ENCODE measurements at places on chromosomes 5 and 9. TPM values are rescaled to one million over a fixed set of nuclear protein-coding genes. Genes with fewer than 3 reads are reported as not detected.

The DAPK1 gene
- total RNA-seq, result 0.55 TPM

The RGMB gene
- 25.0 TPM for total RNA-seq

The TGFBI gene
- total RNA-seq, result 11.7 TPM

The FRRS1L gene
- not detected for total RNA-seq

The GABRB2 gene
- not detected for total RNA-seq

The DOCK2 gene
- total RNA-seq, result 182 TPM

The FAM153A gene
- 117 TPM for total RNA-seq

The GNAQ gene
- total RNA-seq, result 40.0 TPM

The COL5A1 gene
- 0.26 TPM for total RNA-seq

The NIPAL4 gene
- total RNA-seq, result 0.26 TPM

The HRCT1 gene
- not detected for total RNA-seq

The ECPAS gene
- 72.5 TPM for total RNA-seq

The LMX1B gene
- not detected for total RNA-seq

The HARS2 gene
- 63.5 TPM for total RNA-seq

The GRM6 gene
- not detected for total RNA-seq

The FGD3 gene
- 329 TPM for total RNA-seq

The PLAC8L1 gene
- 1.8 TPM for total RNA-seq

GRCh38 chr5:141809380-141810096, 68.7 kb downstream of the PCDH1 start:
- DNase-seq, result no peak

GRCh38 chr5:2013301-2014057, 130.8 kb upstream of the IRX4 start:
- no peak for DNase-seq

DNA sequence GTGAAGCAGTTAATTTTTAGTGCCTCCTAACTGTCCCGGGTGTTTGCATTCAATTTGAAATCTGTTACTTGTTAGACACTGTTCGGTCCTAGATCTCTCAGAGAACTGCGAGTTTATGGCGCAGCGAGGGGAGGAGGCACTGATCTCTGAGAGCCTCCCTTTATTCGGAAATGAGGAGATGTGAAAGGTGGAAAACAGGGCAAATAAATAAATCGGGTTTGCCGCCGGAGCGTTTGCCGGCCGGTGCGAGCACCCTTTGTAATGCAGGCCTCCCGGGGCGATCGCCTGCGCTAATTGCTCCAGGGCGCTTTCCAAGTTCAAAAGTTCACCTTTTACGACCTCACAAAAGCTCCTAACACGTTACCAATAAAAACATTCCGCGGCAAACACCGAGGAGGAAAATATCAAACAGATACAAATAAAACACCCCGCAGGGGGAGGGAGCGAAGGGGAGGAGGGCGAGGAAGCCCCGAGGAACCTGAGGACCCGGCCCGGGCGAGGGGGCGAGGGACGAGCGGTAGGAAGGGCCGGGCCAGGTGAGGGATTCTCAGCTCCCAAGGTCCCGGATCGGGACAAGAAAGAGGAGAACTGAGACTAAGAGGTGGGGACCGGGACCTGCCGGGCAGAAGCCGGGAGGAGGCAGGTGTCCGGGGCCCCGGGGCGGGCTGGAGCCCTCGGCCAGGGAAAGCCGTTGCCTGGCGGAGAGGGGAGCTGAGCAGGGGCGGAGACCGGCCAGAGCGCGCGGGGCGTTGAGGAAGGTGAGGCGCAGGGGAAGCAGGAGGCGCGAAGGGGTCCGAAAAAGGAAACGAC, 1.4 kb downstream of the NR6A1 start:
- no peak for DNase-seq

DNA sequence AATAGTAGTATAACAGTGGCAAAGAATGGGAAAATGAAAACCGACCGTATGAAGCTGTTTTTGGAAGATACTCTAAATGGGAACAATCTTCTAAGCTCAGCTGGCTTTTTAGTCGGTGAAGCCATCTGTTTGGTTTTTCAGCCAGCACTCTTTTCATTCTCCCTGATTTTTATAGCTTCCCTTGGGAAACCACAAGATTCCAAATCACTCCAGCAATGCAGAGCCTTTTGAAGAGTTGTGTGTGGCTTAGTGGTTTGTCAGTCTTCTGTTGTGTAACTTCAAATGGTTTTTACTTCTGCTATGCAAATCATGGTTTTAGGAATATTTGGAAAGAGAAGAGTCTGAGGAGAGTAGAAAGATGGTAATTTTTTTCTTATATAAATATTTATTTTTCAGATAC, 180.7 kb downstream of the KDM4C start:
- DNase-seq, result no peak

GRCh38 chr5:52452098-52452497, 335.6 kb upstream of the ITGA1 start:
- no peak for DNase-seq

- DNase-seq, result peak; percentile 3
These were observed 20.5 kb upstream of the NDST1 start for GRCh38 chr5:150487199-150488061.

- no peak for DNase-seq
These were observed 25.2 kb downstream of the CYFIP2 start for GRCh38 chr5:157290981-157291711.

DNA sequence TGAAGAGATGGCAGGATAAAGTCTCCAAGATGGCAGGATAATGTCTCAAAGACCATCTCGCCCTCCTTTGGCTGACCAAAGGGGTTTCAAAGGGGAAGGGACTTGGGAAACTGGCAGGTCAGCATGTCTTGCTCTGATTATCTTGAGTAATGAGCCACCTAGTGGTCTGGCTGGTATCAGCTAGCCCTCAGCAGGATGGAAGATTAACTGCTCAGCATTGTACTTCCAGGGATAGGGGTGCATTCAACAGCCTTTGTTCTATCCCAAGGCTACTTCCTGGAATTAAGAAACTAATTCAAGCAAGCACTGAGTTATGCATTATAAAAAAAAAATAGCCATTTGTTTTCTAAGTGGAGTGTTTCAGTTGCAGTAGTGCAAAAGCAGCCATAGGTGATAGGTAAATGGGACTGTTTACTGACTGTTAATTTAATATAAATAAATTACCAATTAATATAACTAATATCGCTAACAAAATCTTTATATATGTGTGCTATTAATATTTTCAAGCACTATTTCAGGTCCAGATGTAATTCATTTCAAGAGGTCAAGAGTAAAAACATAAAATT, 555.5 kb downstream of the CDH9 start:
- no peak for DNase-seq

DNA sequence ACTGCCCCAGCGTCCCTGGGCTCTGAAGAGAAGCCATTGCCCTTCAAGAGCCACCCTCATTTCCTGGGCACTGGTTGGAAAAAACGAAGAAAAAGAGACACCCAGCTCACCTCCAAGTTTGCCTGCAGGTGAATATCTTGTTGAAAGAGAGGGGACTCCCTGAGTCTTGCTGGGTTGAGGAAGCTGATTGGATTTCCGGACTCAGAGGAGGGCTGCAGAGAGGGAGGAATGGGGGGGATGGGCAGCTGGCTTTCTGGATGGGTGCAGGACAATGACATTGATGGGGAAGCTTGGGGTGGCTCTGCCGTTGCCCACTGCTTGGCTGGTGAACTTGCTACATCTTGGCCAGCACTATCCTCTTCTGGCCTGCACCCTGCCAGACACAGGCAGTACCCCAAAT, 31.0 kb upstream of the IER5L start:
- no peak for DNase-seq

GRCh38 chr5:173542964-173543363, 73.5 kb downstream of the BOD1 start:
- DNase-seq, result no peak

GRCh38 chr9:125763394-125763801, 16.2 kb downstream of the PBX3 start:
- no peak for DNase-seq

- DNase-seq, result no peak
These were observed 567.6 kb upstream of the RGMB start for GRCh38 chr5:98205691-98206461.

DNA sequence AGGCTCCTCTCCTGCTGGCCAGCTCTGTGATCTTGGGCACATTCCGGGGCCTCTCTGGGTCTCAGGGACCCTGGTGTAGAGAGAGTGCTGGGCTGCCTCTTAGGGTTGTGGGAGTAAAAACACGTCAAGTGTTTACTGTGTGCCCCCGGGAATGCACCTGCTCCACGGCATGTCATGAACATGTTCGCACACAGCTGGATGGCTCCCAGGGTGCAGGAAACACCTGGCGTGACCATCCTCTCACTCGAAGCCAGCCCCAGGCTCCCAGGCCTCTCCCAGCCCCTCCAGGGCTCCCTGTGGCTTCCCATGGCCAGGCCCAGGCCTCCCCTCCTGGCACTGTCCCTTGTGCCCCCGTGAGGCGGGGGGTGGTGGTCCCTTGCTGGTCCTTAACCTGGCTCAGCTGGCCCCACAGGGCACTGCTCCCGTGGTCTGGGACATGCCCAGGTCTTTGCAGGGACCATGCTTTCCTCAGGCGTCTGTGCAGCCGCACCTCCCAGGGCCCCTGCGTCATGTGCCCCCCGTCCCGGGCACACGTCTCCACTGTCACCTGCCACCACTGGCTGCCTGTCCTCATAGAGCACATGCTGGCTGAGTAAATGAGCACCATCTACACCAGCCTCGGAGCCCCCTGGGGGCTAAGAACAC, 44.9 kb downstream of the SLC6A3 start:
- no peak for DNase-seq

DNA sequence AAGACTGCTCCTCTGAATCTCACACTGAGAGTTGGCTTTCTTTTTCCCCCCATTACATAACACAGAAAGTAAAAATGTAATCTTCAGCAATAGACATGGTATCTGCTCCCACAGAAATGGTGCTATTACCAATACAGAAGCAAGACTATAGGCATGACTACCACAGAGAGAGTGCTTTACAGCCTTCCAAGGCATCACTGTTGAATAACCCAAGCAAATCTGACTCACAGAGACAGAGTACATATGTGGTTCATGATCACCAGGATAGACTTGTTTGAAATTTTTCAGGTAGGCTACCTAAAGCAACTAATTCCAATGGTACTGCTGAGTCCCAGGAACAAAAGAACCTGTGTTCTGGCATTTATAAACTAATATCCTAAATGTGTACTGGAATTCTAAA, 1373.4 kb upstream of the C9orf72 start:
- no peak for DNase-seq

DNA sequence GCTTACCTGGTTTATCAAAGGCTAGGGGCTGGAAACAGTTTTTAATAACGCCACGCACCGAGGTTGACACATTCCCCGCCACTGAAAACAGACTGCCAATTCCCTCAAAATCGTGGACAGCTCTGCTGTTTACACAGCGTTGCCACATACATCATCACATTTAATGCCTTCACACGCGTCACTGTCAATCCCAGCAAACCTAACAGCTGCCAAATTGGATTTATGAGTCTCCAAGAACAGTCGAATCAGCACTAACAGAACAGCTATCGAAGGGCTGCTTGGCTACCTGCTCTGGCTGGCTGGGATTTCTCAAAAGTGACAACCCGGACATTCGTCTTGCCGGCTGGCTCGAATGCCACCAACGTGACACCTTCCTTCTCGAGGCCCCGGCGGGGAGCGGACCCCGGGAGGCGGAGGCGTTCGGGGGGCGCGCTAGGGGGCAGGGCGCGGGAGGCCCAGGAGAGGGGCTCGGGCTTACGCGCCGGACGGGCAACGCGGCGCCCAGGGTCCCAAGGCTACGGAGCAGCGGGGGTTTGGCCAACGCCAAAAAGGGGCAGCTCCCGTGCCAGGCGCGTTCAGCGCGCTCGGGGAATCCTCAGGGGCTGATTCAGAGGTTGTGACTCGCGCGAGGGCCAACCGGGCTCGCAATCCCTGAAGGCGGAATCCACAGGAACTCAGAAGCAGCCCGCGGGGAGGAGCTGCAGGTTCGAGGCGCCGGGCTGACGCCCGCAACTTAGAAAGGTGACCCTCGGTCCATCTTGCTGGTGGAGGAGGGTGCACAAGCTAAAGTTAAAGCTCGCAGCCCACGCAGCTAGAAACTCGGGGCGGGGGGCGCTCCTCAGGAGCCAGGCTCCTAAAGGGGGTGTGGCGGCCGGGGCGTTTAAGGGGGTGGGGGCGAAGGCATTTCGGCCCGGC, 1.2 kb downstream of the CDC14B start:
- peak; percentile 20 for DNase-seq

DNA sequence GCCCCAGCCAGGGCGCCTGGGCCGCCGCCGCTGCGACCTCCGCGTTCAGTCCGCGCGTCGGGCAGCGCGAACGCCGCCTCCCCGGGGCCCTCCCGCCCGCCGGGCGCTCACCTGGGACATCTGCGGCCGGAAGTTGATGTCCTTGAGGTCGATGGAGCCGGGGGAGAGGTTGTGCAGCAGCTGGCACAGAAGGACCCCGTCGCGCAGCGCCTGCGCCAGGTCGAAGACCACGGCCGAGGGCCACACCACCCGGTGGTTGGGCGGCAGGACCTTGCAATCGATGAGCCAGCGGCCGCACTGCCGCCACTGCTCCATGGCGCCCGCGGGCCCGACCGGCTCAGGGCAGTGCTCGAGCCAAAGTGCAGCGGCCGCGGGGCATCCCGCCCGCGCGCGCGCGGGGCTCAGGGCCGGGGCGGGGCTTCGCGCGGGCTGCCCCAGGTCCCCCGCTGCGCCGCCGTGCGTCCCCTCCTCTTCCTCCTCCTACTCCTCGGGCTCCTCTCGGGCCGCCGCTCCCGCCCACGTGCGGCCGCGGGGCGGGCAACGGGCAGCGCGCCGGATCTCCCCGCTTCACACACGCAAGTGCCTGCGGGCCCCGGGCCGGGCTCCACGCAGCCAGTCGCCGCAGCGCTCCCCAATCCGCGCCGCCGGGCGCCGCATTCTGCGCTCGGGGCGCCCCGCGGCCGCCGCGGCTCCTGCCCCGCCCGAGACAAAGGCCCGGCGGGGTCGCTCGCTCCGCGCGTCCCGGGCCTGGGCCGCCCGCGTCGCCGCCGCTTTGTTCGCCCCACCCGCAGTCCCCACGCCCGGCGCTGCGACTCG, at the start of gene VAV2:
TSS of gene VAV2 (minus strand) at position 361 of the 816 bp plus-strand sequence. CDS start at position 315, 46 bp downstream.
- DNase-seq, result no peak

DNA sequence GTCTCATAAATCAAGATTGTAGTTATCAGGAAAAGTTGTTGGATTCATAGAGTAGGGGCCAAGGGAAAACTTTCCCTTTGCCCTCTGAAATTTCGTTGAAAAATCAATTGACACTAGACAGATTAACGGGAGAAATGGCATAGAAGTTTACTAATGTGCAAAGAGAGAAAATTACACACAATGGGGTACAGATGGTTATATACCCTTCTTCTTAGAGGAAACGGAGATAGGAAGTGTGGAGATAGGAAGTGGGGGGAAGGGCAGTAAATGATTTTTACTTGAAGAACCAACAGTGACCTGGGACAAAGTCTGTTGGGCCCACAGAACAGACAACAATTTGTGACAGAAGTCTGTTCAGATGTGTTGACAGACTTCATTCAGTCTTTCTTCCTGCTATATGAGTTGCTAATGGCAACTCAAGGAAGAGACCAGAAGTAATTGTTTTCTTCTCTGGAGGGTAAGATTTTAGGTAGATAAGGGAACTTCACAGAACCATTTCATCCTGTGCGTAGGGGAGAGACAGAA, 177.9 kb downstream of the C9orf152 start:
- no peak for DNase-seq

DNA sequence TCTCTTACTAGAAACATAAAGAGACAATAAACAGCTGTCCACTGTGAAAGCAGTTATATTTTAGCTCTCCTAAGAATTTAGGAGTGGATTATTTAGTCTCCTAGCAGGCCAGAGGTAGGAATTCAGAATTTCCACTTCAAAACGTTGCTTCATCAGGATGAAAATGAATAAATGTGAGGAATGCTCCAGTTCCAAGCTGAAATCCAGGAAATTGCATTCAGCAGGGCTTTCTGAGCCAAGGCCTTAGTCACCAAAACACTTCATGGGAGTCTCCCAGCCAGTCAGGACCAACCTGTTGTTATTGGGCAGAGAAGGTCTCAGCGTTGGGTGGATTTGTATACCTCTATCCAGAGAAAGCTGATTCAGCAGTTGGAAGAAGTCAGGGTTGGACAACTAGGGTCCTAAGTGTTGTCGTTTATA, 1040.3 kb downstream of the TLE1 start:
- DNase-seq, result no peak
